ENCODE measurements at places on chromosomes 3 and 15. TPM values are rescaled to one million over a fixed set of nuclear protein-coding genes. Genes with fewer than 3 reads are reported as not detected.

- no peak for DNase-seq
Measured at GRCh38 chr3:84092907-84093306, 865.9 kb upstream of the CADM2 start.

DNA sequence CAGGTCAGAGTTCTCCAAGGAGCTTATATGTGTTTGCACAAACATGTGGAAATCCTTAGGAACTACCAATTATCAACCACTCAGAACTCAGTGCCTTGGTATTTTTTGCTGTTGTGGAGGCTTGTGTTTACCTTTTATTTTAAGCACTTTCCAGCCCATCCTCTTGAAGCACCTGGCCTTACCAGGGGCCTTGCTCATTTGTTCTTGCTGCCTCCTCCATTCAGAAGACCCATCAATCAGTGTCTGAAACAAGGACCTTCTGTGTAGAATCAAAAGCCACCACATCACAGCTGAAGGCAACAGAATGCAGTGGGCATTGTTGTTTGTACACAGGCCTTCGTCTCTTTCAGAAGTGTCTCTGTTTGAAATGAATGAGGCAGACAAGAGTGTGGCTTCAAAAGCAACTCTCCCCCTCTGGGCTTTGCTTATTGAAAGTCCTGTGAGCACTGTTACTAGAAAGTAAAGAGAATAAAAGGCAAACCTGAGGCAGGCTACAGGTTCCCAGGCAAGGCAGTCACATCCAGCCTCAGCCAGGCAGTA is 24.5 kb upstream of the LIPC start:
- no peak for DNase-seq

DNA sequence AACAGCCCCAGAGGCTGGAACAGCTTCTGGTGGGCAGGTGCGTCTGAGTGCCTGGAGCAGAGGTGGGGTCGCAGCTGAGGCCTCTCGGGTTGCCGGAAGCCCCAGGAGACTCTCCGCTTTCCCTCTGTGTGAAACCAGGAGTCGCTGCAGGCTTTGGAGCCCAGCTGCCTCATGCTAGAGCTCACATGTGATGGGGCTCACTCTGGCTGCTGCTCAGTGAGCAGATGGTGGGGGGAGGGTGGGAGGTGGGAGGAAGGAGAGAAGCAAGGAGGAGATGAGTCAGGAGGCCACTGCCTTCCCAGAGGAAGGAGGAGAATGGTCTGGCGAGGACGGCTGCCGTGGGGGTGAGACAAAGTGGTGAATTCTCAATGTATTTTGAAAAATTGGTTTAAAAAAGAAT is 290.1 kb upstream of the CHRNA7 start:
- DNase-seq: no peak

DNA sequence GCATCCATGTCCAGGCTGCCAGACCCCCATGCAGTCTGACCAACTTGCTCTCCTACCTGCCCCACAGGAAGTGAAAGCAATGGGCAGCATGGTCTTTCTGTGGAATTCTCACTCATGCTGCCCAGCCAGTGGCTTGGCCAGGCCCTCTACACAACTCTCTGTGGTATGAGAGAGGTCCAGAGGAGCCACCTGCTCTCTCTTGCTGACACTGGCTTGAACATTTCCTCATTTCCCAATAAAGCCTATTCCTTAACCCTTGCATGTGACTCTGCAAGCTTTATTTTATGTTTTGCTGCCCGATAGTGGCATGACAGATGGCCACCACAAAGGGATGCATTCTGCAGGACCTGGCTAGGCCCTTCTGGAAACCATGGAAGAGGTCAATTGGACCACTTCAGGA is 53.8 kb downstream of the CCR1 start:
- no peak for DNase-seq

The SCG5 gene
- total RNA-seq: 127 TPM

- DNase-seq: no peak
Measured at GRCh38 chr3:32603064-32603463, 32.4 kb upstream of the DYNC1LI1 start.

GRCh38 chr3:30142946-30143345 is 463.5 kb upstream of the TGFBR2 start:
- DNase-seq: no peak

DNA sequence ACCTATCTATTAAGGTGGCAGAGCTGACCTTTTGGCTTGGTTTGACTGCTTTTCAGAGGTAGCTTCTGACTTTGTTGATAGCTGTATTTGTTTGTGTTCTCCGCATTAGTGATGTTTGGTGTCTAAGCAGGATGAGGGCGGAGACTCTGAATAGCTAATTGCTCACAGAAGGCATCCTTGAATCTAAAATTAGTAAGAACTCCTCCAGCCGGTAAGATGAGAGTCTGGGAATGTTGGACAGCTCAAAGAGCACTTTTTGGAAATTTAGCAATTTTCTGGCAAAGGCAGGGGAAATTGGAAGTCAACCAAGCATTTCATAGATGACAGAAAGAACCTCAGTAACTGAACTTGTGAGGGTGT is 174.1 kb downstream of the KLHL25 start:
- no peak for DNase-seq

The EAF2 gene
- 9.1 TPM for total RNA-seq
